WTC11 (cell line): ENCODE measurements at places on chromosomes 3 and 15. TPM values are rescaled to one million over a fixed set of nuclear protein-coding genes. Genes with fewer than 3 reads are reported as not detected.

AMOTL2 gene
- total RNA-seq: 76.9 to 85.4 TPM (median 79.9 TPM) in 3 replicates

LEO1 gene
- total RNA-seq: 24.9 to 28.4 TPM (median 25.0 TPM) in 3 replicates

SH3GL3 gene
- 7.8 to 9.2 TPM (median 8.0 TPM) in 3 replicates for total RNA-seq

MKRN2OS gene
- 0.48 to 0.87 TPM in 2 of 3 replicates, not detected in the other for total RNA-seq

MYO5C gene
- 22.5 to 25.3 TPM (median 22.9 TPM) in 3 replicates for total RNA-seq

HTR3E gene
- total RNA-seq: not detected in 3 replicates

HACL1 gene
- 40.0 to 44.9 TPM (median 42.4 TPM) in 3 replicates for total RNA-seq

ITPKA gene
- 0.50 to 1.2 TPM (median 0.62 TPM) in 3 replicates for total RNA-seq

PRSS50 gene
- 0.70 to 1.4 TPM (median 1.2 TPM) in 3 replicates for total RNA-seq

CP gene
- 1.1 to 1.9 TPM (median 1.5 TPM) in 3 replicates for total RNA-seq

COLQ gene
- total RNA-seq: 1.2 to 2.2 TPM (median 1.8 TPM) in 3 replicates

COPB2 gene
- 112 to 141 TPM (median 115 TPM) in 3 replicates for total RNA-seq

FAM162A gene
- total RNA-seq: 83.9 to 141 TPM (median 128 TPM) in 3 replicates

TM4SF1 gene
- total RNA-seq: 0.44 to 0.90 TPM (median 0.48 TPM) in 3 replicates

DUSP7 gene
- 15.9 to 18.8 TPM (median 16.2 TPM) in 3 replicates for total RNA-seq

FETUB gene
- not detected in 3 replicates for total RNA-seq

COL6A5 gene
- 0.02 to 0.05 TPM in 2 of 3 replicates, not detected in the other for total RNA-seq

ZNF660 gene
- 7.8 to 11.0 TPM (median 9.0 TPM) in 3 replicates for total RNA-seq

ANKUB1 gene
- total RNA-seq: not detected in 3 replicates

TMEM41A gene
- 14.4 to 17.2 TPM (median 15.7 TPM) in 3 replicates for total RNA-seq

TRA2B gene
- total RNA-seq: 214 to 240 TPM (median 236 TPM) in 3 replicates

ST3GAL6 gene
- total RNA-seq: 8.1 to 8.7 TPM (median 8.3 TPM) in 3 replicates

RBP2 gene
- total RNA-seq: not detected in 3 replicates

LTK gene
- 0.27 to 0.66 TPM (median 0.53 TPM) in 3 replicates for total RNA-seq

NLGN1 gene
- 12.4 to 16.5 TPM (median 15.7 TPM) in 3 replicates for total RNA-seq

LRRIQ4 gene
- total RNA-seq: 0.09 to 0.34 TPM (median 0.18 TPM) in 3 replicates

CCDC191 gene
- total RNA-seq: 1.6 to 1.7 TPM (median 1.7 TPM) in 3 replicates

ZNF639 gene
- 32.3 to 34.8 TPM (median 33.4 TPM) in 3 replicates for total RNA-seq

ATP13A3 gene
- total RNA-seq: 75.7 to 79.1 TPM (median 78.3 TPM) in 3 replicates

OSTN gene
- not detected in 3 replicates for total RNA-seq

SERPINI1 gene
- total RNA-seq: 4.5 to 6.4 TPM (median 6.1 TPM) in 3 replicates

HCLS1 gene
- total RNA-seq: 1.9 to 2.7 TPM (median 2.6 TPM) in 3 replicates

SNURF gene
- total RNA-seq: 50.8 to 77.2 TPM (median 66.8 TPM) in 3 replicates

CLPX gene
- 57.9 to 68.7 TPM (median 61.5 TPM) in 3 replicates for total RNA-seq

AADACL2 gene
- not detected in 3 replicates for total RNA-seq

GOLGA6D gene
- total RNA-seq: 2.1 to 2.6 TPM (median 2.6 TPM) in 3 replicates

PLA2G4E gene
- 0.02 TPM in 1 of 3 replicates, not detected in the others for total RNA-seq

TMEM212 gene
- total RNA-seq: not detected in 3 replicates

CYP19A1 gene
- total RNA-seq: not detected in 3 replicates

HACD2 gene
- total RNA-seq: 25.9 to 27.7 TPM (median 26.1 TPM) in 3 replicates

CPNE9 gene
- total RNA-seq: 3.2 to 6.6 TPM (median 6.0 TPM) in 3 replicates

CHDH gene
- total RNA-seq: 9.5 to 11.7 TPM (median 10.6 TPM) in 3 replicates

CYP1A2 gene
- 0.07 TPM in 1 of 3 replicates, not detected in the others for total RNA-seq
